ENCODE measurements at places on chromosomes 2 and 18.

DNA sequence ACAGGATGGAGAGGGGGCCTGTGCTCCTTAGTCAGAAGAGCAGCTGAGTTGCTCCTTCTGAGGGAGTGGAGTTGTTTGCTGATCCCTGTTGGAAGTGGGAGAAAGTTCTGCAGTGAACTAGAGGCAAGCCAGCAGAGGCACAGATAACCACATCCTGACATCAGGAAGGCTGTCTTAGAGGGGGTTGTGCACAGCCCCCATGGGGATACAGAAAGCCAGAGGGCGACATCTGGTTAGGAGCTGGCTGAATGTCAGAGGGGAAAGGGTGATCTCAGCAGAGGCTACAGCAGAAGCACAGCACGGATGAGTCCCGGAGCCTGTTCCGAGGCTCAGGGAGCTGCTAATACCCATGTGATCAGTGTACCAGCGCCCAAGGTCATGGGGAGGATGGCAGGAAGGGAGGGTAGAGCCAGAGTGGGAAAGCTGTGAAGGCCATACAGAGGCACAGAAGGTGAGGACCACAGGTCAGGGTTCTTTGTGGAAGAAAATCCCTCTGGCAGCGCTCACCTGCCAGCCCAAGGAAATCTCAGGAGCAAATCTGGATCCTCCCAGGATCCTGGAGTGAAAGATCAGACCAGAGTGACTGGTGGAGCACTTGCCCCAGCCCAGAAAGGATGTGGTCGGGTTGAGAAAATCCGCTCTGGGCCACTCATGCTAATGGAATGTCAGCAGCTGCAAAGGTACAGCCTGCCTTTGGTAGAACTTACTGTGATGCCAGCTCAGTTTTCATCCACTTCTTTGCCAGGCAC is 111.8 kb downstream of the STPG4 start:
- peak; percentile 93 for DNase-seq

DNA sequence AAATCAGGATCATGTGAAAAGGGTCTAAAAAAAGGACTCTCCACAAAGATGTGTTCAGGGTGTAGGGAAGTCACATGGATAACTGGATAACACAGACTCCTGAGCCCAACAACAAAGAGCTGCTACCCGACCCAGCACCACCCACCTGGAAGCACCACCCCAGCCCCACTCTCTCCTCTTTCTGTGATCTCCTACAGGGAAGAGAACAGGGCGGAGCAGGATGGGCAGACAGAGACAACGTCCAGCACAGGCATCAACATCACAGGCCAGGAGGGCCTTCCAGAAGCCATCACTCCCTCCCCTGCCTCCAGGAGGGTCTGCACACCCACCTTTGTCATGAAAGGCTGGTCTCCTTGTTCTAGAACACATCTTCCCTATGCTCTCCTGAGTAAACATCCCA is 1.3 kb upstream of the CIB4 start:
- no peak for DNase-seq

- no peak for DNase-seq
Measured at GRCh38 chr2:117068371-117068770, 746.1 kb upstream of the DDX18 start.

DNA sequence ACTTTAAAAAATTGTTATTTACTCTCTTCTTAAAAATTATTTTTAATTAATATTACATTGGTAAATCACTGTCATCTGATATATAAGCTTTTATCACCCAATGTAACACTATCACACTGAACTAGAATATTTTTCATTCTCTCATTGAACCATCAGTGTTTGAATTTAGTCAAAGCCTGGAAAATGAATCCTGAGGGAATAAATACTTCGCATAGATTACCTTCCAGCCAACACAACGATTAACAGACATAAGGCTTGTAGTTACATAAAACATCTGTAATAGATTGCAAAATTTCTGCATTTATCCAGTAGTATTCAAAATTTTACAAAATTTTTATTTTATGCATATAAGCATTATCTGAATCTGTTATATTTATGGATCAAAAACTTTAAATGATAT is 314.9 kb downstream of the ERBB4 start:
- DNase-seq = no peak

DNA sequence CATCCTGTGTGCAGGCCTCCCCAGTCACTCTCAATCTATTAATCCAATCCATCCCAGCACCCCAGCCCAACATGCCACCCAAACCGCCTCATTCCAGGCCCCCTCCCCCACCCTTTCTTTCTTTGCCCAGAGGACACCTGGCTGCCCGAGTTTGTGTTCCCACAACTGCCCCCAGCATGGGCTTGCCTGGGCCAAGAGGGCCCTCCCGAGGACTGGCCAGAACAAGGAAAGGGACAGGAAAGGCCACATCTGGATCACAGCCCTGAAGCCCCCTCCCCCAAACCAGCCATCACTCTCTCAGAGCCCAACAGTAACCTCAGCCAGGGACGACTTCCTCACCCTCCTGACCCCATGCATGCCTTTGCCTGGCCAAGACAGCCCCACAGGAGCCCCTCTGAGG is 1.2 kb downstream of the TNS1 start:
- no peak for DNase-seq

GRCh38 chr2:79250656-79251055 is 91.1 kb upstream of the REG3A start:
- DNase-seq = no peak

GRCh38 chr2:216216951-216217903 is 108.1 kb downstream of the XRCC5 start:
- peak; percentile 40 for DNase-seq

DNA sequence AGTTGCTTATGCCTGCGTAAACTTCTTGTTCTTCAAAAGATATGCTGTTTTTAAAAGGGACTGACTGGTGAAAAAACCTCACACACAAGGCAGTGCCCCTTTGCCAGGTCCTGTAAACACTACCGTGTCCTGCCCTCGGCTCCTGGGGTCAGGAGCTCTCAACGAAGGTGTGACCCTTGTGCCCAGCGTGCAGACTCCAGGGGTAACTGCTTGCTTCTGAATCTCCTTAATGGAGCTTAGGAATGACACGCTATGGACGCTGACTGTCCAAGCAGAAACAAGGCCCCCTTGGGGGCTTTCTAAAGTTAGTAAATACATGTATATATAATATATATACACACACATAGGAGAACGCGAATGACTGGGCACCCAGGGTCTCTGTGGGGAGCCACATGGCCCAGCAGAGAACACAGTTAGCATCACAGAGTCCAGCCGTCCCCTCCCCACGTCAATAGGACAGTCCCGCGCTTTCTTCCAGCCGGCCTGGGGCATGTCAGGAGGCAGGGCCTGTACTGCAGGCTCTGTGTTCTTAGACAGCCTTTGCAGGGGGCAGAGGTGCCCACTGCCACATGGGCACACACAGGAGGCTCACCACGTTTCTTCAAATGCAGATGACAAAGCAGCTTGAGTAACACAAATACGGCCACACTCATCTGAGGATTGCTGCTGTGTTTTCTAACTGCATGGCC is 96.1 kb downstream of the HDAC4 start:
- no peak for DNase-seq

DNA sequence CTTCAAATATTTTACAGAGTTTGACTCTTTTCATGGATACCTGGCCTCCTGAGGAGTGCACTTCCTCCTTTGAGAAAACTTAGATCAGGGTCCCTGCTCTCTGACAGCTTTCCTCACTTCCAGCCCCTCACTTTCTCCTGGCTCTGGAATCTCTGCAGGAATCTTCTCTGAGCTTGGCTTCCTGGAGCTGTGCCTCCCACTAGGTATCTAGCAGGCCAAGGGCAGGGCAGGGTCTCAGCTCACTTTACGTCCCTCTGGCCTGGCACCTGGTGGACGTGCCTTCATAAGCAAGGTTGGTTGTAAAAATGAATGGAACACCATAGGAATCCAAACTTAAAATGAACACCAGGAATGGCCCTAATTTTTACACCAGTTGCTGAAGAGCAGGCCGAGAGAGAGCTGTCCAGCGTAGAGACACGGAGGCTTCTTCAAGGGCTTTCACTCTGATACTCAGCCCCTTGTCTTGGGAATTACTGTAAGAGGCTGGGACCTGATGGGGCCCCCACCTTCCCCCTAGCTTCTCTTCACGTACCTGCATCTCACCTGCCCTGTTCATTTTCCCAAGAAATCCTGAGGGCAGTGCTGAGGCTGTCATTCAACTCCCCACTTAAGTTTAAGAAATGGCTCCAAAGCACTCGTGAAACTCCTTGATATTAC is 426.9 kb upstream of the ID2 start:
- DNase-seq = no peak

DNA sequence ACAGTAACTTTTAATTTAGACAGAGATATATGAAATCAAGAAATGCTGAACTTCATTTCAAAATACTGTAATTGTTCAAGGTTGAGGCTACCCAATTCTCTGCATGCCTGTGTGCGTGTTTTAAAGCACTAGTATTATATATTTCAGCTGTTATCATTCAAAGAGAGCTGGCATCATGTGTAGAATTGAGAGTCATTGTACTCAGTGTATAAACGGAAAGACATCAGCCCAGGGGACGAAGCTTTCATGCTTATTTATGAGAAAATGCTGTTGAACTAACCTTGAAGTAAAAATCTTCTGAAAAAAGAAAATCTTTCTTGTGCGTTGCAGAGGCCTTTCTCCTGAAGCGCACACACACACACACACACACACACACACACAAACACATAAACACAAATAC is 48.4 kb downstream of the MYCN start:
- no peak for DNase-seq

DNA sequence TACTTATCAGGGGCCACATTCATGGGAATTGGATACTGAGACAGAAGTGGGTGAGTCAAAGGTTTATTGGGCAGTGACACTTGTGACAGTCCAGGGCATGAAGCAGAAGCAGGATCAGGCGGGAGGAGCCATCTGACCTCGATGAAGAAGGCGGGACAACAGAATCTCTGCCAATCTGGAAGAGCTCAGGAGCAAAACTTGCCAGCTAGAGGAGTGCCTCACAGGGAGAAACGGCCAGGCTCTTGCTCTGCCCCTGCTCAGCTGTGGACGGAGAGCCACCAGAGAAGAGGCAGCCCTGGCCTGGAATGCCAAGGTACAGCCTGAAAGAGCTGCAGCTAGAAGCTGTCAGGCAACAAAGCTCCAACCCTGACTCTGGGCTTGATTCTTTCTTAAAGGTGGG is 16.9 kb downstream of the DAW1 start:
- peak; percentile 10 for DNase-seq

DNA sequence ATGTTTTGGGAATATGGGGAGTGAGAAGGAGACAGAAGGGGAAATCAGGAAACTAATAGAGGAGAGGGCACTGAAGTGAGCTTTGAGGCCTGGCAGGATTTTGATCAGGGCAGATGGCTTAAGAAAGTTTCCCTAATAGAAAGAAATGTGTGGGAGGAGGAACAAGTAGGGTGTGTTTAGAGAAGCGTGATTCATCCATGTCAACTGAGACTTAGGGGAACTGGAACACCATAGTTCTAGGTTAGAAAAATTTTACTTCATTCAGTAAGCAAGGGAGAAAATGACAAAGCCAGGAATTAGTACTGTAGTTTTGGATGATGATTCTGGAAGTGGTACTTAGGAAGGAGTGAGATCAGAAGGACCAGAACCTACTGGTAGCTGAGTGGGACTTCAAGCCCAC is 296.0 kb downstream of the PLCL1 start:
- DNase-seq = peak; percentile 22

GRCh38 chr2:164464376-164464775 is 156.9 kb downstream of the GRB14 start:
- no peak for DNase-seq

GRCh38 chr2:239470151-239470900 is 69.5 kb upstream of the HDAC4 start:
- no peak for DNase-seq

DNA sequence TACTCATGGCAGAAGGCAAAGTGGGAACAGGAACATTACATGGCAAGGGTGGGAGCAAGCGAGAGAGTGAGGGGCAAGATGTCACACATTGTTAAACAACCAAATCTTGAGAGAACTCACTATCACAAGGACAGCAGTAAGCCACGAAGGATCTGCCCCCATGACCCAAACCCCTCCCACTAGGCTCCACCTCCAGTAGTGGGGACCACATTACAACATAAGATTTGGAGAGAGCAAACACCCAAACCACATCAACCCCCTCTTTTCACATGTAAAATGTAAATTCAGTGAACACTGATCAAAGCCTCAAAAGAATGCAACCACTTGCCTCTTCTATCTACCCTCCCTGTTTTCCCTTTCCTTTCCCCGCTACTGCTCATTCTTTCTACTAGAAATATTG is 43.6 kb upstream of the TNP1 start:
- DNase-seq = no peak

GRCh38 chr18:9708057-9708433 is at the start of gene RAB31:
Gene RAB31, plus strand, starts transcription at chr18:9708301. Its CDS starts 105 bp downstream, at chr18:9708406.
- DNase-seq = peak; percentile 87

DNA sequence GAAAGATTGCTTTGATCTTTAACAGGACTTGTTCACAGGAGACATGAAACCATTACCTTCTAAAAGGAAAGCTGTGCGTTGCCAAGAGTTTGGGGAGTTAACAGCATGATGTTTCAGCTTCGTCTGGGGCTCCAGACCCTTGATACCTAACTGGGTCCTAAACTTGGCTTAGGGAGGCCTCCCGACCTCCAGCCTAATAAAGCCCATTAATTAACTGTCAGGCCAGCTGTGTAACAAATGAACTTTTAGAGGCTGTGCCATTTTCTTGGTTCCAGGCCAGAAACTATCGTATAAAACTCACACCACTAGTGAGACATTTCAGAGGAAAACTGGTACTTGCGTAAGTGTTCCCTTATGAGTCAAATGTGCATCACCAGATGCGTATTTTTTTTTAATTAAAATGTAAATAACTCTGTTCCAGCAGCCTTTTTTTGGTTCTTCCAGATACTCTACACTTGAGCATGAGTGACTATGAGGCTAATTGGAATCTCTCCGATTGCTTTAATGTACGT is 236.5 kb downstream of the BCL2 start:
- DNase-seq = no peak

DNA sequence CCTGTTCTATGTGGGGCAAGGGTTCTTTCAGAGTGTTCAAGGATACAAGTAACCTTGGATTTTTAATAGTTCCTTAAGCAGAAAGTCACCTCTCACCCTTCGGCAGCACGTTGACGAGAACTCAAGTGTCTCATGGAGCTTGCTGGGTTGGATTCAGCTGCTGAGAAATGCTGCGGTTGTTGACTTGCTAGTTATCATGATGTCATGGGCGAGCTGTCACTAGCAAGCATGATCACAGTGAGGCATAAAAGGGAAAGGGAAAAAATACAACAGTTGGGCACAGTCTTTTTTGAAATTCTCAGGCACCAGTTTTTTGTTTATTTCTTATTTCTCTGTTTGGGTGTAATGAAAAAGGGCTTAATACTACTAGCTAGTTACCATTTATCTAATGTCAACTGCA is 53.2 kb downstream of the ADCYAP1 start:
- no peak for DNase-seq

- peak; percentile 82 for DNase-seq
Measured at GRCh38 chr2:29130295-29130694, 15.1 kb downstream of the CLIP4 start.
